Activated naive CD8-positive, alpha-beta T cell treated with anti-CD3 and anti-CD28 coated beads, Interleukin-2, amount 10 ng/mL, durations not matched to agents 7 days and 5 days (primary cell): ENCODE measurements at places on chromosomes 6 and 20. TPM values are rescaled to one million over a fixed set of nuclear protein-coding genes. Genes with fewer than 3 reads are reported as not detected.

Gene SPATA25
- 2.0 TPM for total RNA-seq

DNA sequence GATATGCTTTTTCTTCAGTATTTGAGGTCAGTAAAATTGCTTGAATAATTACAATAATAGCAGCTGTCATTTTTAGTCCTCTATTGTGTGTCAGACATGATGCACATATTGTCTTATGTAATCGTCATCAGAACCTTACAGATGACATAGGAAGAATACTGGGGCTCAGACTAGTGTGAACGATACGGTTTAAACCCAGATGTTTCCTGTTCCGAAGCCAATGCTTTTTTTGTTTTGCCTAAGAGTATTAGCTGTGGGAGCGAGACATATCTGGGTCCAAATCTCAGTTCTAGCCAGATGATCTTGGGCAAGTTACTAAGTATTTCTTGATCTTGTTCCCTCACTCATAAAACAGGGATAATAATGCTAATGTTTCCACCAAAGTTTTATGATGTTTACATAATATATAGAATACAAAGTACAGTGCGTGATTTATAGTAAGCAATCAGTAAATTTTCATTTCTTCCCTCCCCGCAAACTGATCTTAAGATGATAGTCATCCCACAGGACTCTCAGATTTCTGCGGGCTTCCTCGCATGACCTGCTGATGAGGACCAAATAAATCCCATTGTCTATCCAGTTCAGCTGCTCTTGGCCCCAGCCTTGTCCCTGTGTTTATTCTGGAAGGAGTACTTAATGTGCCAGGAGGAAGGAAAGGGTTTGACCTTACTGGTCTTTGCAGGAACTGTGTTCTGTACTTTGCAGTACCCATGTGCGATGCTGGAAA, 98.2 kb downstream of the CAP2 start:
- no peak for DNase-seq

Gene PGM3
- total RNA-seq, result 22.4 TPM

- DNase-seq, result no peak
Measured at GRCh38 chr6:34859951-34860350, 27.9 kb downstream of the TAF11 start.

GRCh38 chr6:2961506-2961905, 9.9 kb downstream of the SERPINB6 start:
- DNase-seq, result no peak

Gene MEI4
- not detected for total RNA-seq

DNA sequence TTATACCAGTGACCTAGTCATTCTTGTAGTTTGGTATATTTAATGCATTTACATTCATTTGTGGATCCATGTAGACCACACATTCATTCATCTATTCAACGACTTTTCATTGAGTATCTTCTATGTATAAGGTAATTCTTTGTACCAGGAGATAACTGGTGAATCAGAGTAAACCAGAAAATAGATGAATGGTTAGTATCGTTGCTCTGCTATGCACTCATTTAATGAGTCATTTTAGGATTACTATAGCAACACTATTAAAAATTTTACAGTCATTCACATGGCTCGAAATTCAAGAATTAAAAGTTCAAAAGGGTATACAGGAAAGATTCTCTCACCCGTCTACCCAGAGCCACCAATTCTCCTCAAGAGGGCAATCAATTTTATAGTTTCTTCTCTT, 26.8 kb downstream of the DOK5 start:
- no peak for DNase-seq

DNA sequence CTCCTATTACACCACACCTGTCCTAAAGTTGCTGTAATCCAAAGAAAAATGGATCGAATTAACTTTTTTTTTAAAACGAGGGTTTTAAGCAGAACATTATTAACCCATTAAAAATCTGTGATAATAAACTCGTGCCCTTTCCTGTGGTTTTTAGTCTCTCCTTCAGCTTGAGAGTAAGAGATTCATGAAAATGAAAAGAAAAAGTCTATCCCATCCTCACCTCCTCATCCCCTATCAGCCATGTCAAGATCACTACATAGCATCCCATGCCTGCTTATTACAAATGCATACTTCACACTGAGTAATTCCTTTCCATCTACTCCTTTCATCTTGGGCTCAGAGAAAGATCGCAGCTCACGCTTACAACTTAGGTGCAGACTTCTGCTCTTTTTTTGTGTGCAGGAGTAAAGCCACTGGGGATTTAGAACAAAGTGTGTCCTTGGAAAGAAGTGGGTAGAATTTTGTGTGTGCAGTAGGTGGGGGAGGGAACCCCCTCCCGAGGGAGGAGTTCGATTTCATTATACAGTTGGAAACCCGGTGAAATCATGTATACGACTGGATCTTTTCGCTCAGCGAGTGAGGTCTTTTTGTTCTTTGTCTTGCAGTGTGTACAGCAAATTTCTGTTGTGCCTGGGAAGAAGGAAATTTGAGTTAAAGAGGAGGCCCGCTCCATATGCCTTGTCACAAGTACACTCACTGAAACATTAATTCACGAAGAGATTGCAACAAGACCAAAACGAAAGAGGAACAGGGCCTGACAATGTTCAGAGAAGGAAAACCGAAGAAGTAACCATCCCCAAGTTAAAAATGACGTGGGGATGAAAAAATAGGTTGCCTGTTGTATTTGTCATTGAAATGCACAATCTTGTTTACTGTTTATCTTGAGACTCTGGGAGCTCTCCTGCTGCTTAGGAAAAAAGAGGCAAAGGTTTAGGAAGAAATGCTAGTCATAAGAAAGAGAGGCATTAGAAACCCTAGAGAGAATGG, 146.5 kb upstream of the ZNF217 start:
- no peak for DNase-seq

DNA sequence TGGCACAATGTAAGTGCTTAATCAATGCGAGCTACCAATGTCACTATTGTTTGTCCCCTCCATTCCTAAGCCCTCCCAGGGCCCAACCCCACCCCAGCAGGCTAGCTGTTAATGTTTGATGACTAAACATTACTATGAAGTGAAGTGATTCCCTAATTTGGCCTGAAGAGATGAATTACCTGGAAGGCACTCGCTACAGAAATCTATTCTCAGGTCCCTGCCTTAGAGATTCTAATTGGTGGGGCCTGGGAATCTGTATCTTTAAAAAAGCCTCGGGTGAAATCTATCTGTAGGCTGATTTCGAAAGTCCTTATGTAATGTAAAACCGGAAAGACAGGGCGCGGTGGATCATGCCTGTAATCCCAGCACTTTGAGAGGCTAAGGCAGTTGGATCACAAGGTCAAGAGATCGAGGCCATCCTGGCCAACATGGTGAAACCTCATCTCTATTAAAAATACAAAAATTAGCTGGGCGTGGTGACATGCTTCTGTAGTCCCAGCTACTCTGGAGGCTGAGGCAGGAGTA, 16.9 kb upstream of the SNAI1 start:
- DNase-seq, result no peak

Gene DNAAF9
- 6.4 TPM for total RNA-seq

DNA sequence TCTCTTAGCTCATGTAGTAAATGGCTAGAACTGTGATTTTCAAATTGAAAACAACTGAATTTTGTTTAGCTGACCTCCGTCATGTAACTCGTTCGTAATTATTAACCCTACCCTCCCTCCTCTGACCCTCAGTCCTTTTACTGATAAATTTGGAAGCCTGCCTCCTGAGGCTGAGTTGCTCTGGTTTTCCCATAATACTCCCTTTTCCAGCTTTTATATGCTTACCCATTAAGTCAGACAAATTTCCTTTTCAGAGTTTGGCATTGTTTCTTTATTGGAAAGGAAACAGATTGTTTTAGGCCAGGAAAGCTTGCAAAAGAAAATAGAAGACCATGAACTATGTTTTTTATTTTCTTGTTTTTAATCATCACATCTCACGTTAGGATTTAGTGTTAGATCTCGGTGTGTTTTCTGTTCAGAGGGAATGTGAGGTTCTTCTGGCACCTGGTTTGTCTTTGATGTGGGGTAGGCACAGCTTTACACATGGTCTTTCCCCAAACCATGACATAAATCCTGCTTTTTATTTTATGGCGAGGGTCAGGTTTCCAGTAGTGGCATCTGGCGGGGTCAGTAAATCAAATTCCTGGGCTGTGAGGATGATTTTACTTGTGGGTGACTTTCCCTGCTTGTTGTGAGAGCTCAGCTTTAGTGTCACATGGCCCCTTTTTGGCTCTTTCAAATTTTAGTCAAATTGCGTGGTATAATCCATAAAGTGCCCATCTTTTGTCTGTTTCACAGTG, 24.5 kb downstream of the PLCB4 start:
- DNase-seq, result no peak

- peak; percentile 62 for DNase-seq
Measured at GRCh38 chr20:35767683-35768481, 3.9 kb upstream of the PHF20 start.

Gene BPIFB1
- total RNA-seq, result not detected

DNA sequence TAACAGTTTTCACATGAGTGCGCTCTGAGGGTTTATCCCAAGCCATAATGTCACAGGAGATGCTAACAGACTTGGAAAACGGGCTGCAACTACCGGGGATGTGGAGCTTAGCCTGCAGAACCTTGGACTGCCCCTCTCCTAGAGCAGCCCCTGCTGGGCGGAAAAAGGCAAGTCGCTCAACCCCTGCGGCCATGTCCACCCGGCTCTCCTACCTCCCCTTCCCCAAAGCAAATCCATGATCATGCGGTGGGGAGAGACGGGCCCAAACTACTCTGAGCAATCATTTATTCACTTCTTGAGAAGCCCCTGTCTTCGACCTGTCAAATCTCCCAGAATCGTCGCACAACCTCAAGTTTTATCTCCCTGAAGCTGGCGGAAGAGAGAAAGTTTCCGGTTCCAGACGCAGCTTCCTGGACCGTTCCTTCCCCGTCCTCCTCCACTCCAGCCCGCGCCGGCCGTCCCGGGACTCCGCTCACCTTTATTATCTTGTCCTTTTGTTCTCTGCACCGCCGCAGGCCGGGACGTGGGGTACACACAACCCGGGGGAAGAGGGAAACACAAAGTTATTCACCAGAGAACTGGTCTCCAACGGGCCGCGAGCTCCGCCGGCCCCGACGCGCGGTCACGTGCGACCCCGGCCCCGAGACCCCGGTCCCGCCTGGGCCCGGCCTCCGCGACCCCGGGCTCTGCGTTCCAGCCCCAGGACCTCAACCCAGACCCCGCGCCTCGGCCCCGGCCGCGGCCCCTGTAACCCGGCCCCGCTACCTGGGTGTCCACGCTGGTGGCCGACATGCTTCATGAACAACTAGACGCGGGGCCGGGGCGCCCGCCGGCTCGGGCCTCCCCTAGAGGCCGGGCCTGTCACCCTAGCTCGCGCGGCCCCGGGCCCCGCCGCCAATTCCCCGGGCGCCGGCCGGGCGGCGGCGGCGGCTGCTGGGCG, 560 bp downstream of the YTHDF1 start:
- DNase-seq, result peak; percentile 54

Gene CCHCR1
- total RNA-seq, result 57.7 TPM
